ENCODE measurements at places on chromosomes 1 and 21.

DNA sequence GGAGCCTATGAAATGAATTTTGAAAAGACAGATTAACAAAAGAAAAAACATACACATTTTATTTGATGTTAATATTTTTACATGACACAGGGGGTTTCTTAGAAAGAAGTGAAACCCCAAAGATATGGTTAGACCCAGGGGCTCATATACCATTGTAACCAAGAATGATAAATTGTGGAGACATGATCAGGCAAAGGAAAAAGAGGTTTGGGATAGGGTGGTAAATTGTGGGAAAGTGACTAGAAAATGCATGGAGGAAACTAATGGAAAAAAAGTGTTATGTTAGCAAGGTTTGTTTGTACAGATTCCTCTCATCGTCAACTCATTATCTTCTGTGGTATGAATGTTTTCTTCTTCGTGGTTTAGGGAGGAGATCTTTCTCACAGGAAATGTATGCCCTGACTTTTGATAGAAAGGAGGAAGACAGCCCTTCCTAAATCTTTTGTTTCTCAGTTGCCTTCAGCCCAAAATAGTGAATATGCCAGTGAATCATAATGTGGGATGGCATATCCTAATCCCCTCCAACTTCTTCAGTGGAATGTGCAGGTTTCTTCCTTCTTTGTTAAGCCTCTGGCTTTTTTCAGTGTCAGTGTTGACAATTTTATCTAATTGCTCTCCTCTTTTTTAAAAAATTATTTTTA is 140.4 kb upstream of the UBE2U start:
- no peak for DNase-seq

- no peak for DNase-seq
Measured at GRCh38 chr1:157363660-157364140, 188.6 kb downstream of the FCRL5 start.

- no peak for DNase-seq
Measured at GRCh38 chr1:85570446-85571180, 9.9 kb upstream of the CCN1 start.

GRCh38 chr1:205421798-205422197 is at the start of gene LEMD1:
LEMD1 (minus strand) TSS chr1:205422056; CDS start chr1:205420536, 1,520 bp downstream.
- DNase-seq, result no peak

DNA sequence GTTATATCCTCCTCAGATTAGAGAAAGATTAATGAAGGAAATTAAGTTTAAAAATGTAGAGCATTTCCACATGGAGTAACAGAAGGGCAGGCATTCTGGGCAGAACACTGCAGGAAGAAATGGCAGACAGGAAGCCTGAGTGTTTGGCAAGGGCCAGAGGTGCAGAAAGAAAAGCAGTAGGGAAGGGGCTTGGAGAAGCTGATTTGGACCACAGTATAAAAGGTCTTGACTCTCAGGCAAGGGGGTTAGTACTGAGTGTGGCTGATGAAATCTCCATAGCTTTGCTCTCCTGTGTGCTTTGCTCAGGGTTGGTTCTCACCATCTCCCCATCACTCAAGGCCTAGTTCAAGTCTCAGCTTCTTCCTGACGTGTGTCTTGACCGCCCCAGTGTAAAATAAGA is 80.2 kb downstream of the SLC45A1 start:
- no peak for DNase-seq

All from NCI-H748 treated with DMSO at 0.1 percent for 48 hours (cell line).